ENCODE measurements at places on chromosomes 2 and 18.
A peak's percentile ranks its signal among the peaks of the same experiment; 100 is the strongest.

DNA sequence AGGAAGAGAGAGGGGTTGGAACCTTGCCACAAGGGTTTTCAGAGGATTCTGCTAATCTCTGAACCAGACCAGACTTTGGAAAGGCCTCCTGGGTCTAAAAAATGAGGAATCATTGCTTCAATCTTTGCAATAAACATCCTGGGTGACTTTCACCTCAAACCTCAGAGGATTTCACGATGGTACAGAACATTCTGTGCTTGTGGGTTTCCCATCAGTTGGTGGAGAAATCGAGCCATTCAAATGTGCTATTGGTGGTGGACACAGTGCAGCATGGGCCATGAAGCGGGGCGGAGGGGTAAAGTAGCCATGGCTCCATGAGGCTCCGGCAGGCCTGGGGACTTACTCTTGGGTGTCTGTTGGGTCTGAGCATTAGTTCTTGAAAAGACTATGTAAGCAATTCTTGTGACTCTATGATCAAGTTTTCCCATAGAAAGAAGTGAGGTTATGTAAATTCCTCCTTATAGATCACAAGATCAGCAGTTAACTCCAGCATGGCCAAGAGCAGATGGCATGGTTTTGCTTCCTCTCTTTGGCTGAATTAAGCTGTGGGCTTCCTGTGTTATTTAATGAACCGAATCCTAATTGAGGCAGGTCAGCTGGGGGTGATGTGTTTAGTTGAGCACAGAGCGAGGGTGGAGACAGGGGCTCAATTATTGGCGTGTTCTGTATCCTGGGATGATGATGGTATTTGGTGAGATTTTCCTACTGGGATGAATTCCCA is 1.9 kb upstream of the IL1R2 start:
- no peak overlapping the region for H3K27ac ChIP-seq
- H3K27me3 ChIP-seq: no peaks in the 10 kb centered on the region
- H3K36me3 ChIP-seq: no peaks in the 10 kb centered on the region
- DNase-seq: no peak
- H3K4me1 ChIP-seq: no peaks in the 10 kb centered on the region
- H3K4me3 ChIP-seq: no peak overlapping the region

DNA sequence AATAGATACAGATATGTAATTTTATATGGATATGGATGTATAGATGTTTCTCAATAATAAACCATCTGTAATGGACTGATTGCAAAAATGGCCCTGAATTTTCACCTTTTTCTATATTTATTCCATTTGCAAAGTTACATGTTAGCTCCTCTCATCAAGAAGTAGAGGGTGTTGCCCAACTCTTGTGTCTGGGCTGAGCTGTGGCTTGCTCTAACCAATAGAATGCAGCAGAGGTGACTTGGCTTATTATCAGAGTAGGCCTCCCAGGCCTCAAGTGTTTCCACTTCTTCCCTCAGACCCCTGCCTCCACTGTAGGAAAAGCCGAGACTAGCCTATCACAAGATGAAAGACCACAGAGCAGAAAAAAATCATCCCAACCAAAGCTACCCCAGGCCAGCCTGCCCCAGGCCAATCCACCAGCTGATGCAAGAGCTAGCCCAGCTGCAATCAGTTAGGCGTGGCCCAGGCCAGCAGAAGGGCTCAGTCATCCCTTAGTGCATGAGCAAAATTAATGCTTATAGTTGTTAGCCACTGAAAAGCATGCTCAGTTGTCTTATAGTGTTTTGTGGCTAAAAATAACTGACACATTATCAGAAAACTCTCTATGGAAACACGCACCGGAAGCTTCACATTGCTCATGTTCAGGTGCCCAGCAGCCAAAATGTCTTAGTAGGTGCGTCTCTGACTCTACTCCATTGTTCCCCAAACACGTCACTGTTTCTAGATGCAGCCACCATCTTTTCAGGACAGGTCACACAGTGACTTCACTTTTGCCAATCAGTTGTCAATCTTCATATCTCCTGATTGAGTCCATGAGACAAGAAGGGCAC is 464.0 kb downstream of the FBXO15 start:
- no peak overlapping the region for H3K27ac ChIP-seq
- no peaks in the 10 kb centered on the region for H3K36me3 ChIP-seq
- peaks cover 3% of the 10 kb centered on the region for H3K4me1 ChIP-seq
- no peak for DNase-seq

GRCh38 chr2:237923481-237924163 is 43.2 kb upstream of the UBE2F start:
- H3K4me1 ChIP-seq: no peaks in the 10 kb centered on the region
- H3K27me3 ChIP-seq: peaks cover 10% of the 10 kb centered on the region
- H3K4me3 ChIP-seq: no peak overlapping the region
- no peaks in the 10 kb centered on the region for H3K36me3 ChIP-seq
- H3K27ac ChIP-seq: no peak overlapping the region
- DNase-seq: peak; percentile 89

GRCh38 chr2:212832211-212833195 is 293.9 kb upstream of the ERBB4 start:
- DNase-seq: no peak
- H3K4me3 ChIP-seq: no peak overlapping the region
- H3K36me3 ChIP-seq: no peaks in the 10 kb centered on the region
- no peak overlapping the region for H3K27ac ChIP-seq
- H3K4me1 ChIP-seq: no peaks in the 10 kb centered on the region

DNA sequence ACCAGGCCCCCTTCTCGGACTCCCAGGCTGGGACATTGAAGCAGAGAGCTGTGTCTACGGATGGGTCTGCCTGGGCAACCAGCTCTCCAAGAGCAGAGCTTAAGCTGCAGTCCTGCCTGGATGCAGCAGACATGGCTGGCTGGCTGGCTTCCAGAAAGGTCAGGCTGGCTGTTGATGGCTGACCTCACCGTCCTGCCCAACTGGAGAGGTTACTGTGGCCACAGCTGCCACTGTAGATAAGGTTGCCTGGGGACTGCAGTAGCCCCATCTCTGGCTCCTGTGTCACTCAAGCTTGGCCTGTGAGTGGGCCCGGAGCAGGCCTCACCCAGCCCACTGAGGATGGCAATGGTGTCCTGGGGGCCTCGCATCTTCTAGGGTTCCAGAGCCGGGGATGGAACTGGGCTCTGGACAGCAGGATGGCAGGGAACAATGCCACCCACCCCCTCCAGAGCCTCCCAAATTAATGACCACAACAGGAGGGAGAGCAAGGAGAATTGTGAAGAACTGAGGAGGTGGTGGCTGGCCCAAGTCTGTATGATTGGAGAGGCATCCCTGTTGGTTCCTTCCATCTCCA is 37.0 kb upstream of the FOSL2 start:
- no peak for DNase-seq
- H3K27ac ChIP-seq: no peak overlapping the region
- no peaks in the 10 kb centered on the region for H3K36me3 ChIP-seq
- no peaks in the 10 kb centered on the region for H3K27me3 ChIP-seq
- peaks cover 8% of the 10 kb centered on the region for H3K4me1 ChIP-seq

DNA sequence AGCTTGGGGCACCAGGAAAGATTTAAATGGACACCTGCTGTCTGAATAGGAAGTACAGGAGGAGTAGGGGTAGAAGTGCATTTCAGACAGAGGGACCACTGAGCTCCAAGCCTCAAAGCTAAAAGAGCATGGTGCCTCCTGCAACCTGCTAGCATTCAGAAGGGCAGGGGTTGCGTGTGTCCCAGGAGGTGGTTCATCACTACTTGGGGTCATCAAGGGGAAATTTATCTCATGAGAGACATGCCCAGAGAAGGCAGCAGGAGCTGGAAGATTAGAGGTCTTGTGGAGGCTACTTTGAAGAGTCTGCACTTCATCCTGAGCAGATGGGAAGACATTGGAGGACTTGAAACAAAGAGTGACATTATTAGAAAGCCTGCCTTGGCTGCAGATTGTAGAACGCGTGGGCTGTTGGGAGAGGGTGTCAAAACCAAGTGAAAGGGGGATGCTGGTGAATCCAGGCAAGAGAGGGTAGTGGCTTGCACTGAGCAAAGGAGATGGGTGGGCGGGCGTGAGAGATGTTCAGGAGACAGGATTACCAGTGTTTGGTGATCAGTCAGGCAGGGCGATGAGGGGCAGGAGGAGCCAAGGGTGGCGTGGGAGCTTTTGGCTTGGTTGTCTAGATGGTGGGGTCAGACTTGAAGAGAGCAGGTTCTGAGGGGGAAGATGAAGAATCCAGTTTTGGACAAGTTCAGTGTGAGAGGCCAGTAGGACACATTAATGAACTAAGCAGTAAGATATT is 154.0 kb downstream of the DYSF start:
- no peaks in the 10 kb centered on the region for H3K36me3 ChIP-seq
- H3K4me1 ChIP-seq: peaks cover 25% of the 10 kb centered on the region
- H3K4me3 ChIP-seq: no peak overlapping the region
- H3K27me3 ChIP-seq: no peaks in the 10 kb centered on the region
- no peak overlapping the region for H3K27ac ChIP-seq

- H3K27ac ChIP-seq: no peak overlapping the region
- DNase-seq: no peak
- no peaks in the 10 kb centered on the region for H3K36me3 ChIP-seq
- no peaks in the 10 kb centered on the region for H3K27me3 ChIP-seq
Measured at GRCh38 chr2:159093497-159093896, 125.1 kb downstream of the TANC1 start.

DNA sequence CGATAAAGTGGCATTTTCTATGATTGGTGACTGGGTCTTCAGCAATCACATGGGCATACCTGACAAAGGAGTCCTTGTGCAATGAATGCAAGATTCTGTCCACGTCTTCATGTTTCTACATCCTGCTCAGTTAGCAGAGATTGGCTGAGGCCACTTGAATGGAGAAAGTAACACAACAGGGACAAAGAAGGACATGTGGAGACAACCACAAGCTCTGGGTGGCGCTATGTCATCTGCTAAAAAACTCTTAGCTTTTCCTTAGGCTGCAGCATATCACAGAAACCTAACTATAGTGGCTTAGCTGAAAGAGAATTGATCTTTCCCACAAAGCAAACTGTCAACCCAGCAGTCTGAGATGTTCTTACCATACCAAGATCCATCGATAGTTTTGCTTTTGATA is 1109.7 kb downstream of the SOCS6 start:
- no peak overlapping the region for H3K27ac ChIP-seq
- no peaks in the 10 kb centered on the region for H3K36me3 ChIP-seq
- peak; percentile 78 for DNase-seq

DNA sequence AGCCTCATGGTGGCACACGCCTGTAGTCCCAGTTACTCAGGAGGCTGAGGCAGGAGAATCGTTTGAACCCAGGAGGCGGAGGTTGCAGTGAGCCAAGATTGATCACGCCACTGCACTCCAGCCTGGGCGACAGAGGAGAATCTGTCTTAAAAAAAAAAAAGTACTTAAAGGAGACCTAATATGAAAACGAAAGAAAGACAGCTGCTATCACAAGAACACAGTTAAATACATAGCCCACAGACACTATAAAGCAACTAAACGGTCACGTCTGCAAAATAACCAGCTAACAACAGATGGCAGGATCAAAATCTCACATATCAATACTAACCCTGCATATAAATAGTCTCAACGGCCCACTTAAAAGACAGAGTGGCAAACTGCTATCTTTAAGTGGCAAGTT is 43.9 kb upstream of the TACR1 start:
- H3K36me3 ChIP-seq: no peaks in the 10 kb centered on the region
- no peaks in the 10 kb centered on the region for H3K27me3 ChIP-seq
- no peaks in the 10 kb centered on the region for H3K4me1 ChIP-seq
- DNase-seq: no peak
- no peak overlapping the region for H3K4me3 ChIP-seq
- H3K27ac ChIP-seq: no peak overlapping the region
